ENCODE measurements at places on chromosomes 4 and X. TPM values are rescaled to one million over a fixed set of nuclear protein-coding genes. Genes with fewer than 3 reads are reported as not detected.

The HSFX4 gene
- total RNA-seq, result not detected

The SEC24B gene
- 22.0 TPM for total RNA-seq

The FRMD7 gene
- 0.50 TPM for total RNA-seq

The MGST2 gene
- 14.7 TPM for total RNA-seq

The TRPC3 gene
- total RNA-seq, result under 0.01 TPM

GRCh38 chrX:30653415-30654131 is at the start of gene GK:
Gene GK (plus strand): TSS chrX:30653423. CDS start chrX:30653538, 115 bp downstream.
- peak; percentile 12 for DNase-seq

GRCh38 chr4:86261636-86262035 is 98.2 kb downstream of the MAPK10 start:
- DNase-seq, result no peak

DNA sequence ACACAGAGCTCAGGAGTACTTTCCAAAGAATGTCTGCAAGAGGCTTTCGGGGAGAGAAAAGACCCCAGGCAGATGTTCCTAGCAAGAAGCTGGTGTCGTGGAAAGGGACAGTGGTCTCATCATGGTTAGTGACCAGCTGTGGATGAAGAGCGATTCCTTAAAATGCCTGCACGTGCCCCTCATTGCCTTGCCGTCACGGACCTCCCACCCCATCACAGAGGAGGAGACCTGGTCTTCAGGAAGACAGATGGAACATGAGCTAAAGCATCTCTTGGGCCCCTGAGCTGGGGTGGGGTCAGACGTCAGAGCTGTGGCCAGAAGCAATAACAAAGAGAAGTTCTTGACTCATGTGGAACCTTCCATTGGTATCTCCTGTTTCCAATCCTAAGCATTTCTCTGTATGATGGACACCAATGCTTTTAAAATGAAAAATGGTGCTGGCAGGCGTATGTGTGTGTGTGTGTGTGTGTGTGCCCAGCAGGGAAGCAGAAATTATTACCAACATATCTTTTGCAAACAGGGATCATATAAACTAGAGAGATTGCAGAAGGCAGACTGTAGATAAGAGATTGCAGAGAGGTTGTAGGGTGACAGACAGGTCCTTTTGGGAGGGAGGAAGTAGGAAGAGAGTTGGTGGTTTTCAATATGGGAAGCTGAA is 25.2 kb upstream of the ASMTL start:
- no peak for DNase-seq

GRCh38 chr4:47374477-47374876 is 89.0 kb downstream of the COMMD8 start:
- DNase-seq, result no peak

DNA sequence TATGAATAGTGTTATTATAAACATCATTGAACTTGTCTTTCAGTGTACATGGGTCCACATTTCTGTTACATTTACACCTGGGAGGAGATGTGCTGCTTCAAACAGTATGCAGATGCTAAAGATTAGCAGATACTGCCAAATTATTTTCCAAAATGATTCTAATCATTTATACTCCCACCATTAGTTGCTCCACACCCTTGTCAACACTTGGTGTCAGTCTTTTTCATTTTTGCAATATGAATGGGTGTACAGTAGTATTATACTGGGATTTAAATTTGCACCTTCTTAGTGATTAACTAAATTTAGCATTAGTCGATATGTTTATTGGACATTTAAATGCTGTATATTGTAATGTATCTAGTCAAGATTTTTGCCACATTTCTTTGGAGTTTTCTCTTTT is 131.6 kb upstream of the GRID2 start:
- DNase-seq, result no peak

DNA sequence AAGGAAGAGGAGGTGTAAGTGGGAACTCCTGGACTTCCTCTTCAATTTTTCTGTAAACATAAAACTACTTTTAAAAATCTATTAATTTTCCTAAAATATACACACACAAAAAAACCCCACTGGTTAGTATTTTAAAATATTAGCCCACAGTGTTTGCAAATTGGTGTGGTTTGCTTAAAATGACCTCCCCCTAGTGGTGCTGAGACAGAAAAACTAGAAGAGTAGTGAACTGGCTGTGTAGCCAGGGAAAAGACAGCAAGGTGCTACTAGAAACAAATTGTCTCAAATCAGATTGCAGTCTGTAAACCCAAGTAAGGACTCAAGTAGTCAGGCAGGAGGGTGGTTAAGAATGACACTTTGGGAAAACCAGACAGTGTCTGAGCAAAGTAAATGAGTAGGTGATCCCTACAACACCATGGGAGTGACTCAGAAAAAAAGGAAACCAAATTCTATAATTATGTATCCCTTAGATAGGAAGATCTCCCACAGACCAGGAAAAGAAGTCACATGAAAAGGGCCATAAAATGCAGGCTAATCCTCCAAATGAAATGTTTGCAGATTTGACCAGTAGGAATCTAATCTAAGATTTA is 26.0 kb downstream of the AMTN start:
- DNase-seq, result peak; percentile 22

DNA sequence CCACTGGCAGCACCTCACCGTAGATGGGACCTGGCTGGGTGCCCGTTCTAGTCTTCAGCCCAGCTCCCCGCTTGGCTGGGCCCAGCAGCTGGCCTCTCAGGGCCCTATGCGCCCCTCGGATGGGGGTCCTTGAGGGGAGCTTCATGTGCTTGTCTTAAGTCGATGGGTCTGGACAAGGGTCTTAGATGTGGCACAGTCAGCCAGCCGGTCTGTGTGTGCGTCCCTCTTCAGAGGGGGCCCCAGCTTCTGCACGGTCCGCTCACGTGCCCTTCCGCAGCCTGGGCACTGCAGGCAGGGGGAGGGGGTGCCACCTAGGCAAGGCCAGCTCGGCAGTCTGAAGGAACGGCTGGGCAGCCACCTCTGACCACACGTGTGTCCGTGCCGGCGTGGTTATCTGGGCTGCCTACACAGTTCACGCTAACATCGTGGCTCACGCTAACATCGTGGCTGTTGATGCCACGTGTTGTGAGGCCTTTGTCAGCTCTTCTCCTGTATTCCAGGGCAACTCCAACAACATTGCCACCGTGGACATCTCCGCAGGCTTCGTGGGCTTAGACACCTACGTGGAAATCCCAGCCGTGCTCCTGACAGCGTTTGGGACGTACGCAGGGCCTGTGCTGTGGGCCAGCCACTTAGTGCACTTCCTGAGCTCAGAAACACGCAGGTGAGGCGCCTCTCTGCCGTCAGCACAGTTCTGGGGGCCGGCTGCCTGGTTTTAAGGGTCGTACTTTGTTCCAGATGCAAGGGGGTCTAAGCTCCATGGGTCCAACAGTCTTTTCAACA is 34.5 kb downstream of the PIGG start:
- DNase-seq, result no peak

Measured in mammary epithelial cell (primary cell).